Activated CD4-positive, alpha-beta T cell treated with anti-CD3 and anti-CD28 coated beads, Interleukin-2, amount 10 ng/mL, durations not matched to agents 24 days and 14 days (primary cell): ENCODE measurements at places on chromosomes 16 and 17. TPM values are rescaled to one million over a fixed set of nuclear protein-coding genes. Genes with fewer than 3 reads are reported as not detected.
A peak's percentile ranks its signal among the peaks of the same experiment; 100 is the strongest.

The C16orf46 gene
- 0.54 and 0.86 TPM in 2 replicates for total RNA-seq

The MYCBPAP gene
- total RNA-seq, result 3.5 TPM in 2 replicates

The CNGB1 gene
- total RNA-seq, result not detected in 2 replicates

DNA sequence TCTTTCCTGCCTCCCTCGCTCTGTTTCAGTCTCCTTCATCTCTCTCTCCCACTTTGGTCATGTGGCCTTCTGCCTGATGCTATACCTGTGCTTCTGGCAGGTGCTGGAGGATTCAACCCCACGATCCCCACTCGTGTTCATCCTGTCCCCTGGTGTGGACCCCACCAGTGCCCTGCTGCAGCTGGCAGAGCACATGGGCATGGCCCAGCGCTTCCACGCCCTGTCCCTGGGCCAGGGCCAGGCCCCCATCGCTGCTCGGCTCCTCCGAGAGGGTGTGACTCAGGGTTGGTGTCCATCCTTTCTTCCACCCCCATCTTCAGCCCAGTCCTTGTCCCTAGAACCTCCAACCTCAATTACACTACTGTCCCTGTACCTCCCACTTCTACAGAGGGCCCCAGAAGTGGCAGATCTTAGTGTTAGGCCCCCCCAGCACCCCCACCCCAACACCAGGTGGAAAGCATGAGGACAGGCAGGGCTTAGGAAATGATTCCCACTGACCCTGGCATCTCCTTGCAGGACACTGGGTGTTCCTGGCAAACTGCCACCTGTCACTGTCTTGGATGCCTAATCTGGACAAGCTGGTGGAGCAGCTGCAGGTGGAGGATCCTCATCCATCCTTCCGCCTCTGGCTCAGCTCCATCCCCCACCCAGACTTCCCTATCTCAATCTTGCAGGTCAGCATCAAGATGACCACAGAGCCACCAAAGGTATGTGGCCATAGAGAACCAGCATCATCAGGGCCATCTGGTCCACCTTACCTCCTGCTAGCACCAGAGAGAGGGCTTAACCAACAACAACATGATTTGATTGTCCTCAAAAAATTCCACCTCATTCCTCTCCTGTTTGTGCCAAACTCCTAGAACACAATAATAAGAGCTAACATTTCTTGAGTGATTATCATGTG is 9.7 kb upstream of the KDM6B start:
- no peak for DNase-seq
- H3K36me3 ChIP-seq, result no peaks in the 10 kb centered on the region
- H3K27ac ChIP-seq, result no peak overlapping the region
- H3K4me1 ChIP-seq, result peaks cover 7% of the 10 kb centered on the region
- peaks cover 22% of the 10 kb centered on the region for H3K27me3 ChIP-seq
- no peak overlapping the region for H3K4me3 ChIP-seq

DNA sequence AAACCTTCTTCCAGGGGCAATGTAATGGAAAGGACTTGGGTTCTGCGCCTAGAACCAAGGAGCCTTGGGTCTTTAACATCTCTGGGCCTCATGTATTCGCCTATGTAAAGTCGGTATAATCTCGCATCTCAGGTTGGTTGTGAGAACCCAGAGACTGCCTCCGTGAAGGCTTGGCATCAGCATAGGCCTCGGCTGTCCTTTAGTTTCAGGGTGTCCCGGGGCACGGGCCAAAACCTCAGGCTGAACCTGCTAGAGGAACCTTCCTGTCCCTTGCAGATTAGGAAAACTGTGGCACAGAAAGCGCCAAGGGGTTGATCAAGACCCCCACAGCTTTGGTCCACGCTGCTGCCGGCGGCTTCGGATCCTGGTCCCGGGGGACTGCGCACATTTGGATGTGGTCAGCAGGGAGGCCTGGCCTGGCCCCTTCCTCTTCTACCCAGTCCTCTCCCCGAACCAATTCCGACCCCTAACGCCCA is 772 bp upstream of the PHAF1 start:
- H3K27ac ChIP-seq, result peak overlapping the region; percentile 75
- no peaks in the 10 kb centered on the region for H3K27me3 ChIP-seq
- DNase-seq, result no peak
- peaks cover 29% of the 10 kb centered on the region for H3K4me1 ChIP-seq

DNA sequence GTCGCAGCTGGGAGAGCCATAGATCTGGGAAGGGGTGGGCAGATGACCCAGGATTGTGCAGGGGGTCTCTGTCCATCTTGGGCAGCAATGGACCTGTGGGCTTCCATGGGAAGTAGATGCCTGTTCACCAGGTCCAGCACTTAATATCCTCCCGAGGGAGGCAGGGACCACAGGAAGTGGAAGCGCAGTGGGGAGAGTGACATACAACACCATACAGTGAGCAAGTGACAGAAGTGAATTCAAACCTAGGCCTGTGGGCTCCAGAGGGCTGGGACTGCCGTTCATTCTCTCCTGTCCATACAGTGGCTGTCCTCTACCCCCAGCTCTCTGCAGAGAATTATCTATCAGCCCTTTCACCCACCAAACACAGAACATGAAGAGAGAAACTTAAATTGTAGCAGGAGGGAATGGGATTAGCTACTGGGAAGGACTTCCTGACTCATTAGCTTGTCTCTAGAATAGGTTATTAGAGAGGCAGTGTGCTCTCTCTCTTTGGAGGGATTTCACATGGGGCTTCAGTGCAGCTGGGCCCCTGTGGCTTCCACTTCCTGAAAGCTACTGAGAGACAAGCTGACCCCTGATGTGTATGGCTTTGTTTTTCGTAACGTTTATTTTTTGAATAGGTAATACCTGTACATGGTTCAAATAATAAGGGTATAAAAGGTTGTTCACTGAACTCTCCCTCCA is 13.1 kb upstream of the SEZ6 start:
- no peak overlapping the region for H3K4me3 ChIP-seq
- no peak overlapping the region for H3K27ac ChIP-seq
- no peaks in the 10 kb centered on the region for H3K36me3 ChIP-seq

DNA sequence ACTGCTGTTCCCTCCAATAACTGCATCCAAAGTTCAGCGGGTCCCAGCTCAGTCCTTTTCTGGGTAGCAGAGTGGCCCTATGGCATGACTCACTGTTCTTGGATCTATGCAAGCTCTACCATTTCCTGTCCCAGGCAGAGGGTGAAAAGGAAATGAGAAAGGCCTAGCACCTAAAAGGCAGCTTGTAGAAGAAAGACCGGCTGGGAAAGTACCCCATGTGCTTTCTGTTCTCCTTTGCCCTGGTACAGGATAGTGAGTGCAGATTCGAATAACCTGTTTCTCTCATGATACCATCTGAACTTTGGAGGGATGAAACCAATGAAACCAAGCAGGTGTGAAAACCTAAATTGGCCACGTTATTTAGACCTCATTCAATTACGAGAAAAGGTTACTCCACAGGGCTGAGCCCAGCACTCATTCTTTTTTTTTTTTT is 12.7 kb upstream of the HASPIN start:
- H3K27ac ChIP-seq, result peak overlapping the region; percentile 85
- H3K36me3 ChIP-seq, result peaks cover 43% of the 10 kb centered on the region
- H3K27me3 ChIP-seq, result no peaks in the 10 kb centered on the region
- peaks cover 51% of the 10 kb centered on the region for H3K4me1 ChIP-seq
- DNase-seq, result peak; percentile 94
- peak overlapping the region; percentile 59 for H3K4me3 ChIP-seq

- H3K27ac ChIP-seq, result no peak overlapping the region
- H3K4me3 ChIP-seq, result no peak overlapping the region
- H3K36me3 ChIP-seq, result no peaks in the 10 kb centered on the region
Observed at GRCh38 chr16:80063031-80063712, 462.6 kb upstream of the MAF start.

- H3K36me3 ChIP-seq, result no peaks in the 10 kb centered on the region
- no peak for DNase-seq
- no peaks in the 10 kb centered on the region for H3K4me1 ChIP-seq
- no peak overlapping the region for H3K27ac ChIP-seq
Observed at GRCh38 chr17:31413081-31413799, 21.8 kb downstream of the RAB11FIP4 start.

- no peaks in the 10 kb centered on the region for H3K27me3 ChIP-seq
- H3K27ac ChIP-seq, result no peak overlapping the region
- H3K36me3 ChIP-seq, result peaks cover 13% of the 10 kb centered on the region
- H3K4me3 ChIP-seq, result no peak overlapping the region
- peaks cover 58% of the 10 kb centered on the region for H3K4me1 ChIP-seq
- no peak for DNase-seq
Observed at GRCh38 chr16:17379121-17379571, 91.6 kb downstream of the XYLT1 start.

GRCh38 chr16:2465653-2466415 is 5.3 kb upstream of the NTN3 start:
- H3K27me3 ChIP-seq, result peaks cover 21% of the 10 kb centered on the region
- H3K27ac ChIP-seq, result no peak overlapping the region
- no peak overlapping the region for H3K4me3 ChIP-seq
- peaks cover 2% of the 10 kb centered on the region for H3K4me1 ChIP-seq

- DNase-seq, result no peak
- no peaks in the 10 kb centered on the region for H3K4me1 ChIP-seq
- H3K27ac ChIP-seq, result no peak overlapping the region
- H3K27me3 ChIP-seq, result no peaks in the 10 kb centered on the region
- H3K4me3 ChIP-seq, result no peak overlapping the region
- H3K36me3 ChIP-seq, result no peaks in the 10 kb centered on the region
Observed at GRCh38 chr17:60934723-60935122, 257.1 kb downstream of the BCAS3 start.

DNA sequence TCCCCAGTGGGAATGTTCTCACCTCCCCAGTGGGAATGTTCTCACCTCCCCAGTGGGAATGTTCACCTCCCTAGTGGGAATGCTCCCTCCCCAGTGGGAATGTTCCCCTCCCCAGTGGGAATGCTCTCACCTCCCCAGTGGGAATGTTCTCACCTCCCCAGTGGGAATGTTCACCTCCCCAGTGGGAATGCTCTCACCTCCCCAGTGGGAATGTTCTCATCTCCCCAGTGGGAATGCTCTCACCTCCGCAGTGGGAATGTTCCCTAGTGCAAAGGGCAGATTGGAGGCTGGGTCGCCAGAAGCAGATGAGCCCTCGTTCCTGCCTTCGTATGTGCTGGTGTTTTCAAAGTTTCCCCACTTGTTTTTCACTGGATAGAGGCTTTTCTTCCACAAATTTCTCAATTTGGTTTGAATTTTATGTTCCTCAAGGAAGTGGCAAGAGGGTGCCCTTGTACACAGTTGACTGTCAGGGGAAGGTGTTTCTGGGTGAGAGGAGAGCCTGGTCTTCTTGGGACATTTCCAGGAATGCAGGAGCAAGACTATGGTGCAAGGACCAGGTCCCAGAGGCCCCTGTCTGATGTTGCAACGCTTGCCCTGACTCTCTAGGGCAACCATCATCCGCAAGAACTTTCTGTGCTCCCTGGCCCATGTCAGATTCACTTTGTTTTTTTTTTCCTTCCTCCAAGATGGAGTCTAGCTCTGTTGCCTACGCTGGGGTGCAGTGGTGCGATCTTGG is 34.0 kb downstream of the TRARG1 start:
- peaks cover 6% of the 10 kb centered on the region for H3K27me3 ChIP-seq
- H3K36me3 ChIP-seq, result no peaks in the 10 kb centered on the region
- no peak overlapping the region for H3K4me3 ChIP-seq
- no peak for DNase-seq
- H3K27ac ChIP-seq, result no peak overlapping the region

- peak overlapping the region; percentile 98 for H3K4me3 ChIP-seq
- H3K27ac ChIP-seq, result peak overlapping the region; percentile 100
- H3K4me1 ChIP-seq, result peaks cover 29% of the 10 kb centered on the region
- peaks cover 17% of the 10 kb centered on the region for H3K36me3 ChIP-seq
- no peaks in the 10 kb centered on the region for H3K27me3 ChIP-seq
Observed at GRCh38 chr17:38825762-38826247, 684 bp upstream of the CWC25 start.

GRCh38 chr17:44940317-44940716 is 7.3 kb downstream of the KIF18B start:
- H3K27ac ChIP-seq, result peak overlapping the region; percentile 20
- no peak for DNase-seq
- peaks cover 42% of the 10 kb centered on the region for H3K4me1 ChIP-seq
- no peaks in the 10 kb centered on the region for H3K27me3 ChIP-seq
- peaks cover 39% of the 10 kb centered on the region for H3K36me3 ChIP-seq
- H3K4me3 ChIP-seq, result no peak overlapping the region

GRCh38 chr16:55506083-55506482 is 2.8 kb upstream of the LPCAT2 start:
- no peak overlapping the region for H3K27ac ChIP-seq
- DNase-seq, result peak; percentile 23
- no peak overlapping the region for H3K4me3 ChIP-seq
- peaks cover 21% of the 10 kb centered on the region for H3K27me3 ChIP-seq
- peaks cover 10% of the 10 kb centered on the region for H3K4me1 ChIP-seq
- H3K36me3 ChIP-seq, result no peaks in the 10 kb centered on the region

DNA sequence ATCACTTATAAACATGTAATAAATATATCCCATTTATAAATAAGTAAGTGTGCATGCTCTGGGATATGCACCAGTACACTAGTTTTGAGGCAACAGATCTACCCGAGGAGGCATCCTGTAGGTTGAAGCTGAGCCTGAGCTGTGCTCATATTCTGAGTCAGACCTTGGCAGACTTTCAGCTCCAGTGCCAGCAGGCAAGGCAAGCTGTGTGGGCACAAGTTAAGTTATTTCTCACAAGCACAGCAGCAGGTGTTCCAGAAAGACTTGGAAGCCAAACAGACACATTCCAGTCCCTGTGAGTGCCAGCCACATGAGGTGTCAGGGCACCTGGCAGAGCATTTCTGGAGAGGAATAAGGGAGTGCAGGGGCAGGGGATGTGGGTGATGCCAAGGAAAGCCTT is 1.3 kb upstream of the CLEC19A start:
- peaks cover 6% of the 10 kb centered on the region for H3K4me1 ChIP-seq
- no peak overlapping the region for H3K27ac ChIP-seq
- DNase-seq, result no peak
- H3K4me3 ChIP-seq, result no peak overlapping the region
- peaks cover 5% of the 10 kb centered on the region for H3K27me3 ChIP-seq

DNA sequence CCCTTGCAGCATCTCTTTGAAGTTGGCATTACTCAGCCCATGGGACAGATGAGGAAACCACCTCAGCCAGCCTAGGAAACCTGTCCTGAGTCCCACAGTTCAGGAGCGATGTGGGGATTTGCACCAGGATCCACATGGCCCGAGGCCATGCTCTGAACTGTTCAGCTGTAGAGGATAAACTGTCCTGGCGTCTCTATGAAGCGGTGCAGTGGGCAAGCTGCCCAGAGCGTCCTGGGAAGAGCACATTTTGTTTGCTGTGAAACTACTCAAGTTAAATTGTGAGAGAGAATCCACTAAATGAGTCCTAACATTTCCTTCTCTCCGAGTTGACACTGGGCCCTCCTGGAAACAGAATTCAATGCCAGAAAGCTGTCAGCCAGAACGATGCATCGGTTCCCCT is 276.6 kb upstream of the TNRC6C start:
- peaks cover 9% of the 10 kb centered on the region for H3K36me3 ChIP-seq
- no peak for DNase-seq
- H3K4me3 ChIP-seq, result no peak overlapping the region
- no peaks in the 10 kb centered on the region for H3K27me3 ChIP-seq

GRCh38 chr16:64773638-64774037 is 348.2 kb downstream of the CDH11 start:
- DNase-seq, result no peak
- no peak overlapping the region for H3K4me3 ChIP-seq
- H3K27ac ChIP-seq, result no peak overlapping the region
- H3K36me3 ChIP-seq, result no peaks in the 10 kb centered on the region
- H3K4me1 ChIP-seq, result no peaks in the 10 kb centered on the region

- peaks cover 30% of the 10 kb centered on the region for H3K4me1 ChIP-seq
- H3K36me3 ChIP-seq, result peaks cover 46% of the 10 kb centered on the region
- peaks cover 6% of the 10 kb centered on the region for H3K27me3 ChIP-seq
Observed at GRCh38 chr16:80594756-80595155, 54.0 kb downstream of the DYNLRB2 start.

- peaks cover 8% of the 10 kb centered on the region for H3K4me1 ChIP-seq
- H3K27me3 ChIP-seq, result peaks cover 7% of the 10 kb centered on the region
- H3K27ac ChIP-seq, result no peak overlapping the region
- H3K4me3 ChIP-seq, result no peak overlapping the region
- DNase-seq, result no peak
- H3K36me3 ChIP-seq, result no peaks in the 10 kb centered on the region
Observed at GRCh38 chr16:68713361-68713760, 23.7 kb upstream of the CDH1 start.
